Stimulated activated CD4-positive, alpha-beta T cell treated with anti-CD3 and anti-CD28 coated beads, Interleukin-1b, Interleukin-23, amount 100 ng/mL, for 24 hours (primary cell): ENCODE measurements at places on chromosomes 12 and 14.

DNA sequence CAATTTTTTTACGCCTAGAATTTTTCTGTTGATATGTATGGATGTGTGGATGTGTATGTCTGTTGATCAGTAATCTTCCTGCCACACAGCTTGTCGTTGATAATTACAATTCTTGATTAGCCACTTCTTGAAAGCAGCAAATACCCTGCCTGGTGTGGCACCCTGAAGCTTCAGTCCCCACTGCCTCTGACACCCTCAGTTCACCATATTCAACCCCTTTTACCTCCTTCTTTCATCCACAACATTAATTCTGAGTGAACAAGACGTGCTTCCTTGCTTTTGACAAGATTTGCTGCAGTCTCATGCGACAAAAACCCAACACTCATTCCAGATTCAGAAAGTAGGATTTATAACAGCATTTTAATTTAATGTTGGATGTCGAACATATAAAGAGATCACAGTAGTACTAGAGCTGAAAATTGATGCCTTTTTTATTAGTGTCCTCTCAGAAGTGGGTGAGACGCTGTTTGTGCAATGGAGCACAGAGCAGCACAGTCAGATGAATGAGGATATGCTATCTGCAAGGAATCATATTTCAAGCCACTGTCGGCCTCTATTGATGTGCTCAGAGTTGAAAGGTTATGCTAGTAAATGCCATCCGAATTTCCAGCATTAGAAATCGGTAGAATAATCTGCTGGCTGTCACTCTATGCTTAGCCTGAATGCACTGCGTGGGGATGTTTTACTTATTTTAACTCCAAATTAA is 383.7 kb downstream of the EGLN3 start:
- no peak for DNase-seq

GRCh38 chr14:104751539-104752422 is 1.2 kb upstream of the SIVA1 start:
- no peak for DNase-seq

GRCh38 chr14:100011628-100012325 is 53.4 kb upstream of the EVL start:
- DNase-seq: no peak

DNA sequence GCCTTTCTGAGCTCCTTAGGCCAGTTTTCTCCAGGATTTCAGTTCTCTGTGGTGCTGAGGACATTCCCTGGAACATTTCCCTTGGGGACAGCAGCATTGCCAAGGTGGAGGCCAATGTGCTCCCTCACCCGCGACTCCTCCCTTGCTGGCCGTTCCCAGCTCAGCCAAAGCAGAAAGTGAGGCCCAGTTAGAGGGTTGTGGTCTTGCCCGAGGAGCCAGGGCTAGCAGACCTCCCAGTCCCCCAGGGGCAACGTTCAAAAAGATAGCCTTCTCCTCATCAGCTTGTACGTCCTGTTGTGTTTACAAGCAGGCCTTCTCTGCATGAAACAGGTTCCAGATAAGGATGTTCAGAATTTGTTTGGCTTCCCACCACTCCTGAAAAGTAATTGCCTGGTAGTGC is 78.4 kb downstream of the SSPN start:
- DNase-seq: no peak

- DNase-seq: no peak
These were observed 95.9 kb downstream of the PHLDA1 start for GRCh38 chr12:75935539-75936242.

GRCh38 chr14:95240859-95241813 is 78.6 kb downstream of the CLMN start:
- no peak for DNase-seq

GRCh38 chr12:55797550-55797949 is 20.0 kb downstream of the SARNP start:
- no peak for DNase-seq

DNA sequence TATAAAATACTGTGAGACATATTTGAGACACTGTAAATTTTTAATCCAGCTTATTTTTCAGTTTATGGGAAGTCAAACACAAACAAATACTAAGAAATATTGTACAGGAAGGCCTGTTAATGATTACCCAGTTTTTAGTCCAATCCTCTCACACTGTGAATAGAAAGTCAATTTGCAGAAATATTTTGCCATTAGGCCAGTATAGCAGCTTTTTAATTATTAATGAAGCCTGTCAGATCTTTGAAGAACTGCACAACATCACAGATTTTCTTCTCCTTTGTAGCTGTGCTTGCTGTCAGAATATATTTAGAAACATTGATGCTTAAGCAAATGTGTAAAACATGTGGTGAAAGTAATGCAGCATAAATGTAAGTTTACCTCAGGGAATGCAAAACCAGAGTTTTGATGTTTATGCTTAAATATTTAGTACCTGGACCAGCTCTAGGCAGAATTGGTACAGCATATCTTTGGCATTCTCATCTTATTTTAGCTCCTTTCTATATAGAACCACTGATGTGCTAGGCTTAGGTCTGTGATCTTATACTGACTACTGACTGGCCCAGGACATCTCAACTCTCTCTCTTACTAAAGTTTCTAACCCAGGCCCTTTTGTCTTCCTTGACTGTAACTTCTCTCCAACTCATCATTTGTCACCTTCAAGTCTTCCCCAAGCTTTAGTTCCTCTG is 230.8 kb upstream of the NAV3 start:
- no peak for DNase-seq

- DNase-seq: no peak
These were observed 4.4 kb upstream of the PLEKHD1 start for GRCh38 chr14:69480136-69480535.

DNA sequence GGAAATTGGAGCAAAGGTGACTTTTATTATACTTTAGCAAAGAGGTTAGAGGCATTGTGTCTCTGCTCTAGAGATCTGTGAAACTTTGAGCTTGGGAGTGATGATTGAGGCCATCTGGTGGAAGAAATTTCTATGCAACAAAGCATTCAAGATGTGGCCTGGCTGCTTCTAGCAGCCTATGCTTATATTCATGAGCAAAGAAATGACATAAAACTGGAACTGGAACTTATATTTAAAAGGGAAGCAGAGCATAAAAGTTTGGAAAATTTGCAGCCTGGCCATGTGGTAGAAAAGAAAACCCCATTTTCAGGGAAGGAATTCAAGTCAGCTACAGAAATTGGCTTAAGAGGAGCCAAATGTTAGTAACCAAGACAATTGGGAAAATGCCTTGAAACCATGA is 70.4 kb downstream of the SDR9C7 start:
- DNase-seq: no peak

GRCh38 chr12:52053536-52054209 is 2.4 kb downstream of the NR4A1 start:
- DNase-seq: no peak

GRCh38 chr12:31803306-31804184 is 74.7 kb upstream of the AMN1 start:
- DNase-seq: no peak

GRCh38 chr14:99821519-99822508 is 28.6 kb downstream of the EML1 start:
- DNase-seq: no peak

DNA sequence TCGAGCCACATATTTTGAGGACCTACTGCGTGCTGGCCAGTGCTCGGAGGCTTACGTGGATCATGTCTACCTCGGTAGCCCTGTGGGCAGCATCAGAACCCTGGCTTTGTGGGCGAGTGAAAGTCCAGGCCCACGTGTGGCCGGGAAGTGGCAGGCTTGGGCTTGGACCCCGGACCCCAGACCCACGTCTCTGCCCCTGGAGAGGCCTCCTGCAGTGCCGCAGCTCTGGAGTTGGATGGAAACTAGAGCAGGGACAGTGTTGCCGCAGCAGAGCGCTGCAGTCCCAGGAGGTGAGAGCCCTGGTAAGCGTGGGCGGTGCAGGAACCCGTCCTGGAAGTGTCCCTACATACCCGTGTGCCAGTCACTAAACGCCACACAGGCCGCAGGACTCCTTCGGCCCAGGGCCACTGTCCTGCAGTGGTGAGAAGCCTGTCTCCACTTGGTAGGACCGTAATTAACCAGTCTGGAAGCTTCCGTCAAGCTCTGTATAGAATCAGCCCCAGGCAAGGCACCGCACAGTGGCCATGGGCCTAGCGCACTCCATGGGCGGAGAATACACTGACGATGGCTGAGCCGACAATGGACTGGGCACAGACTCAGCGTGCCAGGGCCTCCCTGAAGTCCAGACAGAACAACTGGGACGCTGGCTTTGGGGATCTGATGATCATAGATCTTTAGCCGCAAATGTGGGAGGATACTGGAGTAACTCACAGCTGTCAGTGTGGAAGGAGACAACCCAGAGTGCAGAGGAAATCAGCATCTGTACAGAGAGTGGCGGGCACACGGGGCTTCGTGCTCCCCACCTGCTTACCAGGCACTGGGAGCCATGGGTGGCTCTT is 219.5 kb downstream of the KIF26A start:
- DNase-seq: no peak

DNA sequence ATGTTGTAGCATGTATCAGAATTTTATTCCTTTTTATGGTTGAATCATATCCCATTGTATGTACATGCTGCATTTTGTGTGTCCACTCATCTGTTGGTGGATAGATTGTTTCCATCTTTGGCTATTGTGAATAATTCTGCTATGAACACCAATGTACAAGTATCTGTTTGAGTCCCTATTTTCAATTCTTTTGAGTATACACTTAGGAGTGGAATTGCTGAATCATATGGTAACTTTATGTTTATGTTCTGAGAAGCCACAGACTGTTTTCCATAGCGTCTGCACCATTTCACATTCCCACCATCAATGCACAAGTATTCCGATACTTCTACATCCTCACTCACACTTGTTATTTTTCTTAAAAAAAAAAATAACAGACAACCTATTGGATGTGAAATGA is 91.5 kb downstream of the ARF6 start:
- DNase-seq: no peak

DNA sequence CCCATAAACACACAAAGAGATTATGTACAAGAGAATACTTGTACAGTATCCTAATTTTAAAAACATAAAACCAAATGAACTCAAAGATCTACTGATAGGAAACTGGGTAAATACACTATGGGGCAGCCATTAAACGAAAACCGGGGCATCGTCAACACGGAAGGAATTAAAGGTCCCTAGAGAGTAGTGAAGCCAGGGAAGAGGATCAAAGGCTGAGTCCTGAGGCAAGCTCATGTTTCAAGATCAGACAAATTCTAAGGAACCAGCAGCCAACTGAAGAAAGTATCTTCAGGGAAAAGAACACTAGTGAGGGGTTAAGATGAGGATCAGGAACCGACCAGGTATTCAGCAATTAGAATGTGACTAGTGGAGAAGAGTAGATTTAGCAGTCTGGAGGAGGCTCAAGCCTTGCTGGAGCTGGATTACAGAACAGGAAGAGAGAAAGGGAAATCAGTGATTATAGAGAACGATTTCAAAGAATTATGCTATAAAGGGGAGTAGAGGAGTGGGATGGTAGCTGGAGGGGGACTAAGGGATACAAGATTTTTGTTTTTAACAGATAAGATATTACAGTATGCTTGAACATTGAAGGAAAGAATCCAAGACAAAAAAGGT is 23.7 kb downstream of the SEL1L start:
- DNase-seq: no peak

GRCh38 chr14:29749327-29749726 is 178.3 kb downstream of the PRKD1 start:
- DNase-seq: no peak

DNA sequence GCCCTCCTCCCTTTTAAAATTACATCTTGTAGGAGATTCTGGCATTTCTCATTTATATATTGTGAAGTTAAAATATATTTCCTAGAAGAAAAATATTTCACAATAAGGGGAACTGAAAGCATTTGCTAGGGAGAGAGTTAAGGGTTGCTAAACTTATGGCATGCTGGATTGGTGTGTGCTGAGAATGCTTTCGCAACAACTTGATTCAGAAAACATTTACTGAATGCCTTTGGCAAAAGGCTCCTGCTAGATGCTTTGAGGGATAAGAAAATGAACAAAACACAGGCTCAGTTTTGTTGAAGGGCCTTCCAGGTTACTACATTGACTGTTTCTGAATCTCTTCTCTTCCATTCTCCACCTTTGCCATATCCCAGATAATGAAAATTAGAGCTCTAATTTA is 67.5 kb downstream of the DIP2B start:
- no peak for DNase-seq

DNA sequence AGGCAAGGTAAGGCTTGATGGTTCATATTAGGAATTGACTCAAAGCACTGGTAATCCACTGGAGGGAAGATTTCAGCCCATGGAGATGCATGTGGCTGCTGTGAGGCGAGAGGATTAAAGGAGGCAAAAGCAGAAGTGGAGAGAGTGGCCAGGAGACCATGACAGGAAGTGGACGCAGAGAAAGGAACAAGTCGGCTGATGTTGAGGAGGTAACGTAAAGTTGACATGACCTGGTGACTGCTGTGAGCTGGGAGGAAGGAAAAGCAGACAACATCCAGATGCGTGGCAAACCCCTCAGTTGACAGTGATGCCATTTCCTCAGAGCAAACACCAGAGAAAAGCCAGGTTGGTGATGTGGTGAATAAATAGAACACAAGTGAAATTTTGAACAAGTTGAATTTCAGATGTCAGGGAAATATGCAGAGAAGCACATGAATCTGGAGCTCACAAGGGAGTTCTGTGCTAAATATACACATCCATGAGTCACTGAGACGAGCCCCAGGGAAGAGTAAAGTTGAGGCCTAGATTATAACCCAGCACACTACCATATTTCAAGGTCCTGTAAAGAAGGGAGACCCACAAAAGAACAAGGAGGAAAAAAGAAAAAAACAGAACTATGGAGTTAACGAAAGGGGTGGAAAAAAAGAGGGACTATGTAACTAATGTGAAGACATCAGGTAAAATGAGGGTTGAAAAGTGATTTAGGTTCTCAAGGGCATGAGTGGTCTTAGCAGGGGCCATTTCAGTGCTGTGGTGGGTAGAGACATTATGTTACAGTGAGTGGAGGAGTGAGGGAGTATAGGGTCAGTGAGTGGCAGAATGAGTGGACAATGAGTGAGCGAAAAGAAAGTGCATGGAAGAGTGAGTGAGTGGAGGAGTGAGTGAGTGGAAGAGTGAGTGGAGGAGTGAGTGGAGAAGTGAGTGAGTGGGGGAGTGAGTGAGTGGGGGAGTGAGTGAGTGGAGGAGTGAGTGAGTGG is 61.6 kb upstream of the GZMB start:
- no peak for DNase-seq

DNA sequence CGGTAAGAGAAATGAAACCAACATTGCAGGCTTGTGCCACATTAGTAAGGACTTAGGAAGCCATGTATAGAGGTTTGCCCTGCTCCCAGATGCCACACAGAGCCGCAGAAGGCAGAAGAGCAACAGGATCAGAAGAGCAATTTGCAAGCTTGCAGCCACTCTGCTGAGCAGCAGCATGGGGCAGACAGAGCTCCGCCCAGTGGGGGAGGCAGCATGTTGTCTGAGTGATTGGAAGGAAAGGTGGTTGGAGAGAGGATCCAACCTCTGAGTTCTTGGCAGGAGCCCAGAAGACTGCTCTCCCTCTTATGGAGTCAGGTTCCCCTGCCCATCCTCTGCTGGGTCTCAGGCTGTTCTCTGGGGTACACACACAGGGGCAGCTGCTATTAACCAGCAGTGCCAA is 2.3 kb upstream of the KRT6A start:
- DNase-seq: no peak

DNA sequence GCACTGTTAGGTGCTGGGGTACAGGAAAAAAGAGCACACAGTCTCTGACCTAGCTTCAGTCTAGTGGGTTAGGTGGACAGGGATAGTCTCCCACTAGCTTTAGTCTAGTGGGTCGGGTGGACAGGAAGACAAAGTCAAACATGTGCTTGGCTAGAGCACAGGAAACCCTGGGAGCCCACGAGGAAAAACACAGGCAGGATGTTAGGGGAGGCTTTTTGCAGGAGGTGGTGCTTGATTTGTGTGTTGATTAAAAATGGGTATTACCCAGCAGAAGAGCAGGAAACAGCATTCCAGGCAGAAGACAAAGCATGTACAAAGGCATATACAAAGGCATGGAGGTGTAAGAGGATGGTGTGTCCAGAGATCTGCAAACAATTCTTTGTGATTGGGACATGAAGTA is 23.3 kb downstream of the SLC38A2 start:
- DNase-seq: no peak
